ENCODE measurements at places on chromosomes 7 and 10.

- DNase-seq, result no peak
Observed at GRCh38 chr10:119221666-119222065, 14.3 kb downstream of the GRK5 start.

DNA sequence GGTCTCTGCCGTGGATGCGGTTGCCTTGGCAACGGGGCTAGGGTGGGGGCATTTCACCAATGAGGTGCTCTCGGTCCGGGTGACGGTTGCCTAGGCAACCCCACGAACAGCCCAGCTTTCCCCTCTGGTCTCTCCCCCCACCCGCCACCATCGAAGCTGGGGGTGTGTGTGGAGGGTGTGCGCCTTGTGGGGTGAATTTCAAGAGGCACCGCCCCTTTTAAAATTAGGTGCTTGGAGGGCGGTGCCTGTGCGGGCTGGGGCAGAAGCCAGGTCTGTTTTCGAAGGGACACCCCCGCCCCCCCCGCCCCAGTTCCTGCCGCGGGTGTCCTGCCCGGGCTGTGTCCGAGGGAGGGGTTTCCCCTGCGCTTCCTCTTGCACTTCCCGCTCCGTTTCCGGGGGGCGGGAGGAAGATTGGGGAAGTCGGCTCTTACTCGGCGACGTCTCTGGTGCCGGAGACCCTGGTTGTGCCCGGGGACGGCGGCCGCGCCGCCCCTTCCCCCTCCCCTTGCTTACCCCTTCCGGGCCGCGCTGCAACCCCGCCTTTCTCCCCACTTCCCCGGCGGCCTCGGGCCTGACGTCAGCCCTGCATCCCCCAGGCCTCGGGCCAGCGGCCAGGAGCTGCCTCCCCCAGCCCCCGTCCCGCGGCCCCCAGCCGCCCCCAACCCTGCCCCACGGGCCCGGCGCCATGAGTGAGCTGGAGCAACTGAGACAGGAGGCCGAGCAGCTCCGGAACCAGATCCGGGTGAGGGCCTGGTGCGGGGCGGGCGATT is 2.2 kb downstream of the GNB2 start:
- DNase-seq, result peak; percentile 38

DNA sequence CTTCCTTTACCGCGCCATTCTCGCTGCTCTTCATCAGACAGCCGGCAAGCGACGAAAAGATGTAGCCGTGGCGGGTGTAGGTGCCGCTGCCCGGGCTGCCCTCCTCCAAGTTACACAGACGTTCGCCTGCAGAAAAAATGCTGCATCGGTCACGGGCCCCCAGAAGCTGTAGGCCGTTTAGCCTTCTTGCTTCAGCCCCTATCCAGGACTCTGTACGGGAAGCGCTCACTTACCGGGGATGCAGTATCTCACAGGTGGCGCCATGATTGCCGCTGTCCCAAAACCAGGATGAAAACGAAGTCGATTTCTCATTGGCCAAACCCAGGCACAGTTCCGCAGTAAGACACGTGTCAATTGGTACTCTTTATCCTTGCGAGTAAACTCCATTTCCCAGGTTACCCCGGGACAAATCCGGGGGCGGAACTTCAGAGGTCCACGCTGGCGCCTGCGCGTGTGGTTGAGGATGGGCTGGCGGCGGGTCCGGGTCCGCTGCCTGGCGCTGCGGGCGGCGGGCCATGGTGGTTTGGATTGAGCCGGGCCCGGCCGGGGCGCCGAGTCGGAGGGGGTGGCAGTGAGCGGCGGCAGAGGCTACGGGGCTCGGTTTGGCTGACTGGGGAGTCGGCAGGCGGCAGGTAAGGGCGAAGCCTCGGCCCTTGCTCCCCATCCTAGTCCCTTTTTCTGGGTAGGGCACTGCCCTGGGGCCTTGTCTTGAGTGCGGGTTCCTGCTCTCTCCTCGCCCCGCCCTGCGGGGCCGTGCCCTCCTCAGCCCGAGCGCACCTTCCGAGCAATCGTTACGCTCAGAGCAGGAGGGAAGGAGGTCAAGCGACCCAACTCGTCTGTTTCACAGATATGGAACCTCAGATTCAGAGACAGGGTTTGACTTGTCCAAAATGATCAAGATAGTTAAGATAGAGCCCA is at the start of the genes EXOSC1 and ZDHHC16:
EXOSC1 (minus strand) TSS at position 285 of the 918 bp plus-strand sequence; CDS start at position 264, 21 bp downstream.
ZDHHC16 (plus strand) TSS at position 454 of the 918 bp plus-strand sequence. CDS start 5,501 bp downstream, outside the sequence.
- DNase-seq, result peak; percentile 76

GRCh38 chr10:75019370-75019769 is 92.1 kb upstream of the SAMD8 start:
- no peak for DNase-seq

DNA sequence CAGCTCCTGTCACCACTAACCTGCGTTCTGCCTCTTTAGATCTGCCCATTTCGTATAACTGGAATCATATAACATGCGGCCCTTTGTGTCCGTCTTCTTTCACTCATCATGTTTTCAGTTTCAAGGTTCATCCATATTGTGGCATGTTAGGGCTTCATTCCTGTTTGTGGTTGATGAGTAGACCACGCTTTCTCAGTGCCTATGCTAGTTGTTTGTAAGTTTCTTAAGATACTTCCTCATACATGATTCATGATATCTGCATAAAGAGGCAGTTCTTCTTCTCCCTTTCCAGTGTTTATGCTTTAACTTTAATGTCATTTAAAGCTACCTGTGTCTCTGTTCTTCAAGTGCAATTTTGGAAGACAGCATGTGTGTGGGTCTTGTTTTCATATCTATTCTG is 79.5 kb upstream of the FAM20C start:
- DNase-seq, result no peak

- no peak for DNase-seq
Observed at GRCh38 chr10:64196638-64197315, 675.6 kb downstream of the REEP3 start.

DNA sequence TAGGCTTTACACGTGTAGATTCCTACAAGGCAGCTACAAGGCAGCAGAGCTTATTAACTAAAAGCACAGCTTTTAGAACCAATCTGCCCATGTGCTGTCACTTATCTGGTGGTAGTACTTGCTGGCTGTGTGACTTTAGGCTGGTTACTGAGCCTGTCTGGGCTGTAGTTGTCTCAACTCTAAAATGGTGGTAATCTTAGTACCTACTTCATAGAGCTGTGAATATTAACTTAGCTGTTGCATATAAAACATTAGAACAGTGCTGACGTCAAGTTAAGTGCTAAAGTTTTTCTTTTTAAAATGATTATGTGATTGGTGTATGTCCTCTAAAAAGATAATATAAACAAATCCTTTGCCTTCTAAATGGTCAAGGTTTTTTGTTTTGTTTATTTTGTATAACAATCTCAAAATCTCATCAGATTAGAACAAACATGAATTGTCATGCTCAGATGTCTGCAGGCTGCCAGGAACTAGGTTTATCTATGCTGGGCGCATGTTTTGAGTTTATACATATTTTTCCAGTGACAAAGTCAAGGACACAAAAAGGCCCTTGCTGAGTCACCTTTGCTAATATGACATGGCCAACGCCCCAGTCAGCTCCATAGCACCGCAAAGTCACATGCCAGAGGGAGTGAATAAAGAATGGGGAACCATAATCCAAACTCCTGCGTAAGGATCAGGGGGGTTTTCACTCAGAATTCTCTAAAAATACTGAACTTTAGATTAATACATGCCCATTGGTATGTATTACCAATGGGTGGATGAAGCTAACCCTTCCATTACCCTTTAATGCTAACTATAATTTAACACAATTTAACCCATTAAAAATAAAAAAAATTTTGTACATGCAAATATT is 39.8 kb upstream of the ARL4A start:
- DNase-seq, result no peak

GRCh38 chr10:105284476-105285215 is 643.6 kb downstream of the SORCS3 start:
- DNase-seq, result no peak

- DNase-seq, result no peak
Observed at GRCh38 chr7:84532196-84532595, 337.6 kb upstream of the SEMA3A start.

- DNase-seq, result peak; percentile 76
Observed at GRCh38 chr10:28628184-28628893, 49.0 kb upstream of the BAMBI start.

- DNase-seq, result no peak
Observed at GRCh38 chr7:5439572-5440496, 16.2 kb upstream of the TNRC18 start.

GRCh38 chr7:15681631-15682030 is 4.9 kb downstream of the MEOX2 start:
- DNase-seq, result no peak

DNA sequence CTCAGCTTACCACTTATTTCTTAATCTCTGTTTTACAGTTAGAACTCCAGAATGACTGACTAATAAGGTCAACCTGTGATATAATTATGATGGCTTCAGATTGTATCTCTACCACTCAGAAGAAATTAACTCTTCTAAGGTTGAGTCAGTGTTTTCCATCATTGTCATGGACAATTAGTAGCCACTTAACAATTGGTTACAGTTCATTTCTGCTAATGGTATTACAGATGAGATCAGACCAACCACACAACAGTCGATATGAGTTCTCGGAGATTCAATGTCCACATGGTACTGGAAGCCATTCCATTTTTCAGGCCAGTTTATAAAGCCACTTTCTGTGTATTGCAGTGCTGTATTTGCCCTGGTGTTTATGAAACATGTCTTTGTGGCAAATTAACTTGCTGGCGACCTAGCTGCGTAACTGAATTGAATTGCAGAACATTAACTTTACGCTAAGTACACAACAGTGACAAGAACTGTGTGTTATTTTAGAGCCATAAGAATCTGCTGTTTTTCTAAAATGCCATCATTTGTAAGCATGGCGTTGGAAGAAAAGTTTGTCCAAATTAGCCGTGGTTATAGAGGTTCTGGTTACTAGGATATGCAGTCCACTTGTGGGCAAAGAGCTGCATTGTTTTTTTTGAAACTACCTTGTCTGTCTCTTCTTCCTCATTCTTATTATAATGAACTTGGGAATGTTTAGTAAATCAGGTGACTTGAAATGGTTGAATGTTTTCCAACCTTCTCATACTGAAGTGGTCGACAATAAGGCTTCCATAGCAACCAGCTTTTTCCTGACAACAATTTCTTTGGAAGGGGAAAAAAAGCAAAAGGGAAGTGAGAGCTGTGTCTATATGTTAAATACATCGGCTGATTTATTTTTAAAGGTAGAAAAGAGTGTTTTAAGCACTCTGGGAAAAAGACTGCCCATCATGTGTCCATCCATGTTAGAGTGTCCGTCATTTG is 76.4 kb downstream of the CELF2 start:
- no peak for DNase-seq

- no peak for DNase-seq
Observed at GRCh38 chr10:34761453-34761852, 53.6 kb downstream of the PARD3 start.

- no peak for DNase-seq
Observed at GRCh38 chr7:70356787-70357328, 758.6 kb downstream of the AUTS2 start.

- peak; percentile 85 for DNase-seq
Observed at GRCh38 chr7:1664711-1665548, 5.1 kb upstream of the ELFN1 start.

- DNase-seq, result no peak
Observed at GRCh38 chr10:130636313-130636930, 500.2 kb downstream of the GLRX3 start.

DNA sequence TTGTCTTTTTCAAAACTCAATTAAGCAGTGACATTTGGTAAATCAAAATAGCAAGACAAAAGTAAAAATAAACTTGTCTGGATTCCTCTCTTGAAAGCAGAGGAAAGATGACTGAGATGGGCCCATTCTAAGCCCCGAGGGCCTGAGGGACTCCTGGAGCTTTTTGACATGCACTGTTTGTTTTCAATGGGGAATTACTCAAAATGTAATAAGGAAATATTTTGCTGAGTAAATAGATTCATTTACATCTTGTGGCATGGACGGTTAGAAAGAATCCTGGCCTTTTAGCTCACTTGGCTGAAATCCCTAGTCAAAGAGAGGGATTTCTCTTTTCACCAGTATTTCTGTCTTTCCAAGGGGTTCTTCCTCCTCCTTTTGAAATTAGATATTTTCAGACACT is 108.0 kb downstream of the MKX start:
- no peak for DNase-seq

DNA sequence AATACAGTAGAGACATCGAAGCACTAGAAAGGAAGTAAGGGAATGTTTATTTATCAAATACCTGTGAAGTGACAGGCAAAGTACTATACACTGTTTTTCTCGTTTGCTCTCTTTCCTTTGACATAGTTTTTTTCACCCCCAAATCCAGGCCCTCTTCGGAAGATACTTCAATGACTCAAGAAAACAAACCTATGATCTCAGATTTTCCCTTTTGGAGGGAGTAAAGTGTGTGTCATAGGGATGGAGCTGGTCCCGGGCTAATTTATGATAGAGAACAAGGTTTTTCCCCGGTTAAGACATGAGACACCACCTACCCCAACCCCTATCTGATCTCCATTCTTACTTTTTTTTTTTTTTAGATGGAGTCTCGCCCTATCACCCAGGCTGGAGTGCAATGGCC is 61.7 kb downstream of the MAP3K8 start:
- DNase-seq, result no peak

Data from progenitor cell of endocrine pancreas (in vitro differentiated cells).